ENCODE measurements at places on chromosomes 1 and 21. TPM values are rescaled to one million over a fixed set of nuclear protein-coding genes. Genes with fewer than 3 reads are reported as not detected.
A peak's percentile ranks its signal among the peaks of the same experiment; 100 is the strongest.

Gene BEND5
- total RNA-seq: 3.7 TPM

DNA sequence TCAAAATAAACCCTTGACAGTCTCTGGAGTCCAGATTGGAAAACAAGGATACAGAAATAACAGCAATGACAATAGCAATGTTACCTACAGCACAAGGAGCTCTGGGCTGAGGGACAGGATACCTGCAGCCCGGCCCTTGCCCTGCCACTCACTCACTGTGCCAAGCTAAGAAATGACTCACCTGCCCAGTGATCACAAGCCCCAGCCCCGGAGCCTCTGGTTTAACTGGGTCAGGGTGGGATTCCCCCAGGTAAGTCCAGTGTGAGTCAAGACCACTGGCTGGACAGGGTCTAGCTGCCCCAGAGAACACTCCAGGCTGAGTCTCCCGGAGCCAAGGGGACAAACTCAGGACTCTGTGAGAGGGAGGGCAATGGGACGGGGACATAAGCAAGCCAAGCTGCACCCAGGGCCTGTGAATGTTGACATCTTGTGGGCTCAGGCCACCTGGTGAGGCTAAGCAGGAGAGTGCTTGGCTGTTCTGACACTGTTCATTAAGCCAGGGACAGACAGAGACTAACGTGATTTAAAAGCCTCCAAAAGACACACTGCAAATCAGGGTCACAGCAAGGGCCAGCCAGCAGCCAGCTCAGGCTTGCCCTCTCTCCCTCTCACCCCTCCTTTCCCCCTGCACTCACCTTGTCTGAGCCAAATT lies 64.1 kb downstream of the MIS18A start:
- DNase-seq: no peak

Gene PRRX1
- 16.6 TPM for total RNA-seq

GRCh38 chr1:30748098-30748698 lies 9.4 kb downstream of the LAPTM5 start:
- DNase-seq: no peak

Gene SETDB1
- 44.6 TPM for total RNA-seq

DNA sequence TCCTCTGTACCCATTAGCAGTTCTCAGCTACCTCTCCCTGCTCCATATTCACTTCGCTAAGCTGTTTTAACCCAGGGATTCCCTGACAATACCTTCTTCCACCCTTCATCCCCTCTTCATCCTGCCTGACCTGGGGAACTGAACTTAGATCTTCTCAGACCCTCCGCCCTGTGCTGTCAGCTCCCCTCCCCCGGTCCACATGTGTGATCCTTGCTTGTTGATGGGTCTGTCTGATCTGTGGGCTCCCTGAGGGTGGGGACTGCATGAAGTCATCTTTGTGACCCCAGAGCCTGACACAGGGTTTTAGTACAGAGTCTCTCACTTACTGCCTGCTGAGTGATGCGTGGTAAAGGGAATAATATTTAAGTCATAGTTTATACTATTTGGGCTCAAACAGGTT lies 11.8 kb downstream of the CHAF1B start:
- DNase-seq: no peak

GRCh38 chr1:117466761-117467160 lies 99.5 kb downstream of the MAN1A2 start:
- DNase-seq: no peak

DNA sequence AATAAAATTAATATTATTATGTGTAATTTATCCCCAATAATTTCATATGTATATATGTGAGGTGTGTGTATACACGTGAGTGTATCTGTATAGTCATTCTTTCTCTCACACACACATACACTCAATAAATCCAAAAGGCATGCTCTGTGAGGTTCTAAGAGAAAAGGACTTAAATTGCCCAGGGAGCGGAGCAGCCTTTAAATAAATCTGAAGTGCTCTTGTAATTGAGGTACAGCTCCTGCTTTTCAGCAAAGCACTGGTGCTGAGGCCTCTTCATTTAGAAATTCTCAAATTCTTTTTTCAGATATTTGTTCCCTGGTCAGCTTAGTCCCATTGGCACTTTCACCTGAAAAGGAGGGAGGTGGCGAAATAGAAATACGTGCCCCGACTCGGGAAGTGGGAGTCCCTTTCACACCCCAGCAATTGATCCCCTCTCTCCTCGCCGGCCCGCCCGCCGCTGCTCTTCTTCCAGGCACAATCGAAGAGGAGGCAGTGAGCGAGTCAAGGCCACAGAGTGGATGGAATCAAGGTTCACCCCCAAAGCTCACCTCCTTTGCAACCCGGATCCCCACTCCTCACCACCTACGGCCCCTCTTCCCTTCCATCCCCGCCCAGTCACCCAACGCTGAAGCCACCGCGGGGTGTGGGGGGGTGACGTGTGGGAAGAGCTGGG lies 944 bp downstream of the PLPPR5 start:
- no peak for DNase-seq

DNA sequence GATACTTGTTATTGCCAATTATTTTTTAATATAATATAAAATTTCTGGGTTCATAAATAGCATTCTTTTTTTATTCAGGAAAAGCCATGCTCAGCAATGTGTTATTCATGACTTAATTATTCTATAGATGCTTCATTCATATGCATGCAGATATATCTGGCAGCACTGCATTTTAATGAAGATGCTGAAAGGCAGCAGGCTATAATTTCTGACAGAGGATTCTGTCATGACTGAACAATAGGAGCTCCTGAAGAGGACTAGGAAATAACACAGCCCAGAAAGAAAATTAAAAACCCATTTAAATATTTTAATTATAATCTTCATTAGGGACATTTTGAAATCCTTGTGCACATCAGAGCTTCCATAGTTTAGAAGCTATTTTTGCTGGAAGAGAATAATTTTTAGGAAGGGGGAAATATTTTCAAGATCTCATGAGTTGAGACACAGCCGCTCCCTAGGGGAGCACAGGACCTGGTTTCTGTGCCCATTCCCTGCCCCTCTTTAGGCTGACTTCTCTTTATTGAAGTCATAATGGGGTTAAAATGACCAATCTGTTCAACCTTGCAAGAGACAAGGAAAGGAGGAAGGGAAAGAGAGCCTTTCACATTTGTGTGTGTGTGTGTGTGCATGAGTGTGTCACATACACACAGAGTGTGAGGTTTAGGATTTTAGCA lies 83.9 kb downstream of the RPE65 start:
- no peak for DNase-seq

GRCh38 chr1:210597555-210598134 lies 268.9 kb downstream of the HHAT start:
- peak; percentile 52 for DNase-seq

DNA sequence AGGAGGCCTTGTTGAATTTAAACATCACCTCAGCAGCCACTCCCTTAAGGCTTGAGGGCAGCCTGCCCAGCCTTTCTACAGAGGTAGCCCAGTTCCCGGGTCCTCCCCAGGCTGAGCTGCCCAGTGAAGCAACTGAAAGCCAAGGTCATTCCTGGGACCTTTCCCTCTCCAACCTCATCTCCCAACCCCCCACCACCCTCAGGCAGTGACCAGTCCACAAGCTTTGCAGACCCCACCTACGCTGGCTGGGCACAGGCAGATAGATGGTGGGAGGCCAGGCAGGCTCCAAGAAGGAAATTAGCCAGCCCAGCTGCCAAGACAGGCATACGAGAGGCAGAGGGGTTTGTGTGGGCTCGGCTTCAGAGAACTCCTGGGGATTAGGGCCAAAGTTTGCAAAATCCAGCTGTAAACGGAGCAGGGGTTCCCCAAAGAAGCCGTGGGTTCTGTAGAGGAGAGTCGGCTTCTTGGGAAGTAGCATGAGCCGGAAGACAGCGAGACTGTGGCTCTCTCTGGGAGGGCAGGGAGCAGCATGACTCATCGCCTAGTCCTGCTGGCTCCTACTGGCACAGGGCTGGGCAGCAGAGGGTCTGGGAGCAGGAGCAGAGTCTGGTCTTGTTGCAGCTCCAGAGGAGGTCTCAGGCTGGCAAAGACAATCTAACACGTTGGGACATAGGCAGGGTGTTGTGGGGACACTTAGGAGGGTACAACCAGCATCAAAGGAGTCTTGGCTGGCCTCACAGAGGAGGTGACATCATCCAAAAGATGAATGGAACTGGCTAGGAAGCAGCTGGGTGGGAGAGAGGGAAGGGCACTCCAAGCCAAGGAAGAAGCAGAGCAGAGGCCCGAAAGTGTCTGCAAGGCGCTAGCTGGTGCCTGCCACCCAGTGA lies 2.8 kb upstream of the ZC3H12A start:
- peak; percentile 86 for DNase-seq

Gene MTMR11
- total RNA-seq: 17.0 TPM

DNA sequence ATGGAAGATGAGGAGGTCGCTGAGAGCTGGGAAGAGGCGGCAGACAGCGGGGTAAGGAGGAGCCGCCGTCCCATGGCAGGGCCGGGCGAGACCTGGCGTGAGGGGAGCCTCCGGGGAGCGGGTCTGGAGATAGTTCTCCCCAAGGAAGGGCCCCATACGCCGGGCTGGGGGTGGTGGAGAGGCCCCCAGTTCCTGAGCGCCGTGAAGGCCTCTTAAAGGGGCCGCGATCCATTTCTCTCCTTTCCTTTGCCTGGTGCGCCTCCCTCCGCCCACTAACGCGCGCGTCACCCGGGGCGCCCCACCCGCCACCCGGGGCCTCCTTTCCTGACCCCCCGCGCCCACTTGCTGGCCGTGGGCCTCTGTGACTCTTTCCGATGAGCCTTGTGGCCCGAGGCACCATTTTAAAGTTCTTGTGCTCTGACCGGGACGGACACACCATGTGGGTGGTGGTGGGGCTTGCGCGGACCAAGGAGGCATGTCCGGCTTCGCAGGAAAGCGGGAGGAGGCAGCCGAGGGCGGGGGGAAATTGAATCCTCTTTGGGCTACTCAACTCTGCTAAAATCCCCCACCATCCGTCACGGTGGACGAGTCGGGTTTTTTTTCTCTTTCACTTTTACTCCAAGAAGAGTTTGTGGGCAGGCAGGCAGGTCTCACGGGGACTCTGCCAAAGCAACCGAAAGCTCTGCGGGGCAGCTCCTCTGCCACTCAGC lies 371 bp downstream of the SZRD1 start:
- DNase-seq: peak; percentile 96

GRCh38 chr1:214464445-214465287 lies 86.7 kb downstream of the PTPN14 start:
- DNase-seq: peak; percentile 53

Gene TM2D1
- total RNA-seq: 59.1 TPM

DNA sequence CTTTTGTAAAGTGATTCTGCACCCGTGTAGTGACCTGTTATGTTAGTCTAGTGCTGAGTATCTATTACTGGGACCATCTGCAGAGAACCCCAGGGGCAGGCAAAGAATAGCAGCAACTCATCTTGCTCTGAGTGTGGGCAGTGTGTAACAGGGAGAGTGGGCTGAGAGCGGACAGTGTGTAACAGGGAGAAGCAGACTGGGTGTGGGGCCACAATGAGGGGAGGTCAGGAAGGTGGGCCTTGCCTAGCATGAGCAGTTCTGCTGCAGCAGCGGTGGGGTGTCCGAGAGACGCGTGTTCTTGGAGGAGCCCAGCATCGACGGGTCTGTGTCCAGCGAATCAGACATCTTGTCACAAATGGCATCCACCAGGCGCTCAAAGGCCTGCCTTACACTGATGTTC lies 41.2 kb upstream of the NRDC start:
- DNase-seq: no peak

Gene TDRD5
- 0.89 TPM for total RNA-seq

GRCh38 chr1:151509350-151510019 lies 1.7 kb upstream of the CGN start:
- no peak for DNase-seq

GRCh38 chr1:182622901-182623528 lies 18.8 kb upstream of the RGS16 start:
- DNase-seq: no peak

Gene APOBEC4
- total RNA-seq: 0.94 TPM

Gene DNAI4
- total RNA-seq: 17.4 TPM

Gene E2F2
- total RNA-seq: 1.0 TPM
